Stimulated activated CD8-positive, alpha-beta memory T cell treated with anti-CD3 and anti-CD28 coated beads, Interleukin-15, amount 100 ng/mL, for 4 hours (primary cell): ENCODE measurements at places on chromosomes 3 and 15.
A peak's percentile ranks its signal among the peaks of the same experiment; 100 is the strongest.

DNA sequence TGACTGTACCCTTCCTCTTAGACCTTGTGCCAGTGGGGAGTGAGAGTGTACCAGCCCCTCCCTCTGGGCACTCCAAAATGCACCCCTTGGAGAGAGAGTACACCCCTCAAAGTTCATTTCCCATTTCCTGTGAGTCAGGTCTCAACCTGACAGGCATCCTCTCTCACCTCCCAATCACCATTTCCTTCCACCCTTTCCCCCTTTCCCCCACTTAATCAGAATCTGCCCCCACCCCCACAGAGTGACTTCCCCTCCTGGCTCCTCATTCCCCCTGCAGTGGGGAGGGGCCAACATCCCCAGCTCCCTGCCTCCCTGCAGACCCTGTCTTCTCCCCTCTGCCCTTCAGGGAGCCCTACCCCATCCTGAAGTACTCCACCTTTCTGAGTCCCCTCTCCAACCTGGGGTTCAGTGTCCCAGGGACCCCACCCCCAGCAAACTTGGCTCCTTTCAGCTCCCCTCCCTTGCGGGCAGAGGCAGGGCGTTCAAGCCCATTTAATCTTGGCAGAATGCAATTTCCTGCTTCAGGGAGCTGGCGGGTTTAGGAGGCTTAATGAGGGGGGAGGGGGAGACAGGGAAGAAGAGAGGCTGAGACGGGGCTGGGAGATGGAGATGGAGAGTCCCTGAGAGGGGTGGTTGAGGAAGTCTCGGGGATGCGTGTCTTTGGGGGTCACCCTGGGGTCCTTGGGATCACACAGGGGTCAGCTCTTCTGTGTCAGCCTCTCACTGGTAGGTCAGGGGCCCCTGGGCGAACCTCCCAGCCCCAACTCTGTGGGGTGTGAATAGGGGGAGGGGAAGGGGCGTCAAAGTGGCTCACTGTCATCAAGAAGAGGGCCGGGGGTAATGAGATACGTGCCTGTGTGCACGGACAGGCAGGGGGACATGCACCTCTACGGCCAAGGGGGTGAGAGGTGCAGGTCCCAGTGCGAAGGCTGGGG, 16.6 kb upstream of the SEMA3F start:
- no peak for DNase-seq

DNA sequence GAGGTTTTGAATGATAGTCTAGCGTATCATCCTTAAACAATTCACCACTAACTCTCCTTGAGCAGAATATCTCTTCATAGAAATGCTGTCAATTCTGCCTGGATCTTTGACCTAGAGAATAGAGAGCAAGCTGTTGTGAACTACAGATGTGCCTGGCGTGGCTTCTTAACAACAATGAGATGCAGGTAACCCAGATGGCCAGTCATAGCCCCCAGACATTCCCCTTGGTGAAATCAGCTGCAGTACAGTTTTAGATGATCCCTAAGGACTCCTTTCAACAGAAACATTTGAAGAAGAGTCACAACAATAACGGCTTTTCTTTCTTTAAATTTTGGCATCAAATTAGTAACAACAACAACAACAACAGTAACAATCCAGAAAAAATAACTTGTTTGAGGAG, 1041.3 kb downstream of the ROBO1 start:
- no peak for DNase-seq

GRCh38 chr3:158369279-158369678, 201.7 kb upstream of the MLF1 start:
- DNase-seq, result no peak

DNA sequence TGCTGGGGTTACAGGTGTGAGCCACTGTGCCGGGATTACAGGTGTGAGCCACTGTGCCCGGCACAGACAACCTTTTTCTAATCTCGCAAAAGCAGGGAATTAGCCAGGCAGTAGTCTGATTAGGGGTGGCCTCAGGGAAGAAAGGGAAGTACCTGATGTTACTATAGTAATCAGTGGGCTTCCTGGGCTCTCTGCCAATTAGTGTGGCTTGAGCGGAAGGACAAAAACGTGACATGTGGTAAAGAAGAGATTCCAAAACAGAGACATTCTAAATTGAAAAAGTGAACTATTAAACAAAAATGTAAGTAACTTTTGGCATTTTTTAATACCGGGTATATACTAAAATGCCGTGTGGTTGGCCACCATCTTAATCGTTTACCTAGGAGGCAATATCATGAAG, 48.1 kb downstream of the CFAP20DC start:
- DNase-seq, result no peak

DNA sequence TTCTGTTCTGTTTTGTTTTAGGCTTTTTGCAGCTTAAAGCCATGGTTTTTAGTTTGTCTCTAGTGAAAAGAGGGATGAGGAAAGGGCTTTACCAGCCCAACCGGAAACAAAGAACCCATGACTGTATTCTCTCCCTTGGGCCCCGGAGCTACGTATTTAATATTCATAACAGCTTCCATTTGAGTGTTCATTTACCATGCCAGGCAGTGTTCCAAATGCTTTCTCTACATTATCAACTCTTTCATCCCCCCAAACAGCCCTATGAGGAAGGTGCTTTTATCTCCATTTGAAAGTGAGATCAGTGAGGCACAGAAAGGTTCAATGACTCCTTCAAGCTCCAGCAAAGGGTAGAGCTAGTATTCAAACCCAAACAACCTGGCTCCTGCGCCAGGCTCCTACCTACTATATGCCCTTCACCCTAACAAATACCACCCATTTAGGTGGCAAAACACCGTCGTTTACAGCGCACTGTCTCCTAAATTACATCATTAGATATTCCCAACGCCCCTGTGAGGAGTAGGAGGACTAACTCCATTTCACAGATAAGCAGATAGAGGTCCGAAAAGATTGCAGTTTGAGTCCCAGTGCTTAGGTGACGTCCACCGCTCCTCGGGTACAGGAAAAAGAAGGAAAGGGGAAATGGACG, 27.9 kb downstream of the GTPBP8 start:
- no peak for DNase-seq

- no peak for DNase-seq
Observed at GRCh38 chr3:113985541-113985940, 37.7 kb downstream of the ZDHHC23 start.

DNA sequence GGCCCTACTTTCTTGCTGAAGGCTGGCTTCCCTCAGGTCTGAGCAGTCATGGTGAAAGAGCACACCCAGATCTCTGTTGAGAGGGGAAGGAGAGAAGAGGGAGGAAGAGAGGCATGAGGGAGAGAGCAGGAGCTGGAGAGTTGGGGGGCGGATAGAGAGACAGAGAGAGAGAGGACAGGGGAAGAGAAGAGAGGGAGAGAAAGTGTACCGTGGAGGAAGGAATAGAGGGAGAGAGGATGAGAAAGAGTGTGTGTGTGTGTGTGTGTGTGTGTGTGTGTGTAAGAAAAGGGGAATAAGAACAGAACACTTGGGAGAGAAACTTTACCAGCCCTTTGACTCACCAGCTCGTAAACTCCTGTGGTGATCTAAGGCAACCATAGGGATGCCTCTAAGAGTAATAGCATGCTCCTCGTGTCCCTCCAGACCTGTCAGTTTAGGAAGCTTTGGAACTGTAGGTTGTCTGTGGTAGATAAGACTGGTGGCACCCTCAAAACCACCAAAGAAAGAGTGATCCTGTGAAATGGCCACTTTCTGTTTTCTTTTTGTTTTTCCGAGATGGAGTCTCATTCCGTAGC, 18.2 kb downstream of the ZNF592 start:
- DNase-seq, result no peak

DNA sequence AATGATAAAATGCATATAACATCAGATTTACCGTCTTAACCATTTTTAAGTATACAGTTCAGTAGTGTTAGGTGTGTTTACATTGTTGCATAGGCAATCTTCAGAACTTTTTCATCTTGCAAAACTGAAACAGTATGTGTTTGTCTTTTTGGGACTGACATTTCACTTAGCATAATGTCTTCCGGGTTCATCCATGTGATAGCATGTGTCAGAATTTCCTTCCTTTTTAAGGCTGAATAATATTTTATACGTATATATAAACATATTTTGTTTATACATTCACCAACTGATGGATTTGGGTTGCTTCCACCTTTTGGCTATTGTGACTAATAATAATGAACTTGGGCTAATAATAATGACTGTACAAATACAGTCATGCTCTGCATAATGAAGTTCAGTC, 3.0 kb downstream of the PARP15 start:
- DNase-seq, result no peak

- no peak for DNase-seq
Observed at GRCh38 chr3:14630404-14631100, 21.0 kb upstream of the CCDC174 start.

GRCh38 chr15:75452865-75453702, 1.6 kb upstream of the SIN3A start:
- DNase-seq, result peak; percentile 66

GRCh38 chr3:187702507-187703033, at the start of gene RTP2:
TSS of gene RTP2 (minus strand) at chr3:187702557. CDS start at chr3:187702128, 429 bp downstream.
- no peak for DNase-seq

DNA sequence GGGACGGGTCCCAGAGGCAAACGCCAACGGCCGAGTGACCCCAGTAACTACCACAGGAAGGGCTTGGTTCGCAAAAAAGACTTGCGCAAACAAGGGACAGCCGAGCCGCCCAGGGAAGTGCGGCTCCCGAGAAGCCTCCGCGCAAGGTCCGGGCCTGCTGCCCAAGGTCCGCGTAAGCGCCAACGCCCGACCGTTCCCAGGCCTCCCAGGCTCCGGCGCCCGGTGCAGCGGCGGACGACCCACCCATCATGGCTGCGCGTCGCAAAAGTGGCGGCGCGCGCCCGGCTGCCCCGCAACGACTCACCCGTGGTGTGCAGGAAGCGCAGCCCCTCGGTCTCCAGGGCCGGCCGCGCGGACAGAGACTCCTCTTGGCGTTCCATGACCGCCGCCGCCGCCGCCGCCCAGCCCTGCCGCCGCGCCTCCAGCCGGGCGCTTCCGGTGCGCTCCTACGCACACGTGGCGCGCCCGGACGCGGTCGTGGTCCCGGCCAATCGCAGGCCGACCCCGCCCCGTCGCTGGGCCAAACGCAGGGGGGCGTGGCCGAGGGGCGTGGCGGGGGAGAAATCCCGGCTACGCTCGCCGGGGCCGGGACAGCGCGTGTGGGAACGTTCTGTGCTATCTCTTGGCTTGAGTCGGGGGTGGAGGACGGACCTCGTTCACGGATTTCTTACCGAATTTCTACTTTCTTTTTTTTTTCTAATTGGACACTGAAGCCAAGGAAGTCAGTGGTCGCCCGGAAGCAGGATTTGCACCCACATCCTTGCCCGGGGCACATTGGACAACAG, at the start of gene SELENOS:
SELENOS (minus strand) TSS at position 448 of the 785 bp plus-strand sequence; CDS start at position 380, 68 bp downstream.
- peak; percentile 80 for DNase-seq

- DNase-seq, result no peak
Observed at GRCh38 chr3:127755305-127755681, 67.0 kb downstream of the MGLL start.

- DNase-seq, result no peak
Observed at GRCh38 chr3:140341817-140342403, 336.0 kb upstream of the TRIM42 start.

DNA sequence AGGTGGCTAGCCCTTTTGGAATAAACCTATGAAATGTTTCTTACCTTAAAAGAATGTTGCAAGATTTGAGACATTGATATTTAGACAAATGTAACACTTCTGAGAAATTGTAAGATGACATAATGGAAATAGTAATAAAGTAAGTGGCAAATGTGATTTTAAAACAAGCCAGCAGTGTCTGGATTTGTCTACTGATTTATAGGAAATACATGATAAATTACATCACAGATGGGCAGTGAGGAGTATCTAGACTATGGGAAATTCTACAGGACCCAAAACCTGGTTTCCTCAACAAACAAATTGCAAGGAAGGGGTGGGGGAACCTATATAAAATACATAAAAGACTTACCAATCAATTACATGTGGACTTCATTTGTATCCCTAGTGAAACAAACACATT, 37.1 kb downstream of the NANOGP8 start:
- DNase-seq, result no peak

- DNase-seq, result no peak
Observed at GRCh38 chr15:42732095-42732827, 4.7 kb downstream of the CDAN1 start.

GRCh38 chr3:137171834-137172603, 214.2 kb downstream of the IL20RB start:
- no peak for DNase-seq

GRCh38 chr15:32803631-32804030, 85.8 kb downstream of the GREM1 start:
- DNase-seq, result no peak

DNA sequence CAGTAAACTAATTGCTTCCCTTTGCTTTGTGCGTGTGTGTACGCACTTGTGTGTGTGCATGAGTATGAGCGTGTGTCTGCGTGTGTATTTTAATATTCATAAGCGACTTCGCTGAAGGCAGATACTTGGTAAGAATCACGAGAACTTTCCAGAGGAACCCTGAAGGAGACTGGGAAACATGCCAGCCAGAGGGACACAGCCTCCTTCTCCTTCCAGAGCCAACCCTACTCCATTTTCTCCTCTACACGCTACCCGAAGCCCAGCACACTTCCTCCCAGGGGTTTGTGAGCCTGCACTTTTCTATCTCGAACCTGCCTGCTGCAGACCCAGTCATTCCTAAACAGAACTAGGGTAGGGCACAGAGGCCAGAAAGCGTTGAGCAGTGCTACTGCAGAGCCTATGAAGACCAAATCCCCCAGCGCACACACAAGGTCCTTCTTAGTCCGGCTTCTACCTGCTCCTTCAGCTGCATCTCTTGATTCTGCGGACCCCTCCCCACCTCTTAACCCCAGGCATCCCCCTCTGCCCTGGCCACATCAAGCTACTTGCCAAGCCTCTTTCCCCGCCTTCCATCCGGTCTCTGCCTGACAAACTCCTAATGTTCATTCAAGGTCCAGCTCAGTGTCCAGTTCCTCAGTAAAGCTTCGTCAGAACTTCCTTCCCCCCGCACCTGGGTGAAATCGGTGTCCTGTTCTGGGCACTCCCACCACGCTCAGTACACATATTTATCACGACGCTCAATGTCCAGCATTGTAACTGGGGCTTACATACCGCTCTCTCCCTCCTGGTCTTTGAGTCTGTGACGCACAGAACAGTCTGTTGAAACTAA, 191.8 kb downstream of the FAM43A start:
- no peak for DNase-seq

DNA sequence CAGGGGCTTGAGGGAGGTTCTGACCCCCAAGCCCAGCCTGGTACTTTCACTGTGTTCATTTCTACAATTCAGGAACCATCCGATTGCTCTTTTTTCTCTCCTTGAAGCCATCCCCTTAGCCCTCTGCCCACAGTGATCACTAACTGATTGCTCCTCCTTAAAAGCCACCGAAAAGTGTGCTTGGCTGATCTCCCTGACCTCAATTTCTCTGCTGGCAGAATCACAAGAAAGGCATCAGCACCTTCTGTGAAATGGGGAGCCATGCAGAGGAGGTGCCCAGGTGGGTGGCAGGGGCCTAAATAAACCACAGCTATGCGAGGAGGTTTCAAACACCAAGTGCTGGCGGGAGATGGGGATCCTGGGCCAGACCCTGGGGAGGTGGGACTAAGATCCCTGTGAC, 56.2 kb downstream of the SRGAP3 start:
- DNase-seq, result no peak

GRCh38 chr3:141280690-141281089, 49.1 kb downstream of the PXYLP1 start:
- no peak for DNase-seq

- no peak for DNase-seq
Observed at GRCh38 chr3:114827495-114827894, 319.6 kb downstream of the ZBTB20 start.
